Nephron progenitor cell (in vitro differentiated cells): ENCODE measurements at places on chromosomes 2 and 18.

GRCh38 chr2:231602859-231603467 is 10.3 kb downstream of the TEX44 start:
- no peak for DNase-seq

DNA sequence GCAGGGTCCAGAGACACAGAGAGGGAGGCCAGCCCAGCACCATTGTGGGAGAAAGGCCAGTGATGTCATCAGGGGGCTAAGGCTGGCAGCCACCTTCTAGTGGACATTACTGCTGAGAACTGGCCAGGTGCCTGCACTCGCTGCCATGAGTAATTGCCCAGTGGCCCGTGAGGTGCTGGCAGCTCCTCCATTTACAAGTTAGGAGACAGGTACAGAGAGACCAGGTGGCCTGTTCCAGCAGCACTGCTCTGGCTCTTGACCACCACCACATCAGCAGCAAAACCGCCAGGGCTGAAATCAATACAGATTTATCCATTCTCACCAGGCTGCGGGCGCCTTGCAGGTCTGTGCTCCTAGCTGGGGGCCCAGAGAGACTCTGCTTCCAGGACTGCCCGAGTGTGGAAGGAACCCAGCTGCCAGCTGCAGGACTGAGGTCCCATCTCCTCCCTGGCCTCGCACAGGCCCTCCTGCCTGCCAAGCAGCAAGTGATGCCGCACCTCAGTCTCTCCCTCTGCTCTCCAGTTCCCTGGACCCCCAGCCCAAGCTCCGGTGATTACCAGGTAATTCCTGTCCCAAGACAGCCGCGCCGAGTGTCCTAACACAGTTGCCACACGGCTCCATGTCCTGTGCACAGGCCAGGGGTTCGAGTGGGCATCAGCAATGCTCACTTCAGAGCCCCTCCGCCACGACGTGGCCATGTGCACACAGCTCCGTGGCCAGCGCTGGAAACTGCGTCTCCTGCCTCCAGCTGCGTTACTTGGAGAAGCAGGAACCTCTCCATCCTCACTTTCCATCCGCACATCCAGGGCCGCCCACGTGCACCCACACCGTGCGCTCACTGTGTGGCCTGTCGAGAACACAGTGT is 101.0 kb upstream of the CTDP1 start:
- no peak for DNase-seq

GRCh38 chr2:10161206-10161931 is 38.8 kb downstream of the RRM2 start:
- DNase-seq: no peak

DNA sequence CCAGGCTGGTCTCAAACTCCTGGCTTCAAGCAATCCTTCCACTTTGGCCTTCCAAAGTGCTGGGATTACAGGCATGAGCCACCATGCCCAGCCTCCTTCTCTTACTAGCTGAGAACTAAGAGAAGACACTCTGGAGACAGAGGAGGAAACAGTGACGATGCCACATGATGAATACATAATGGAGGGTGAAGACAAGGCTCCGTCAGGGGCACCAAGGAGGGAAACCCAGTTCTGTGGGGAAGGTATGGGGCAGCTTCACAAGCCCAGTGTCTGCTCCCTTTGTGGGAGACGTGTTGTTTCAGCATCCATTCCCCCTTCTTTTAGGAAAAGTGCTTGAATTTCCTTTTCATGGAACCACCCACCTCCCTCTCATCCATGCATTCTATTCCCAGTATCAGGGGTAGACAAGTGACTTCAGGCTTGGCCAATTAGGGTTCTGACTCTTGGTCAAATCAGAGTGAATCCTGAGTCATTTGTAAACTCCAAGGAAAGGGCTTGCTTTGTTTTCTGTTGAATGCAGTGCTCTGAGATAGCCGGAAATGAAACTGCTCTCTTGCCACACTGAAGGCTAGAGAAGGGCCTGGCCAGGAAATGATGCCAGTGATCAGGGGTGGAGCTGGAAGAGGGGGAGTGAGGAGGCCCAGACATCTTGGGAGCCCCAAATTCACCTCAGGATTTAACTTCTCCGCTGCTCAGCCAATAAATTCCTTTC is 23.7 kb downstream of the TMEM127 start:
- DNase-seq: no peak

DNA sequence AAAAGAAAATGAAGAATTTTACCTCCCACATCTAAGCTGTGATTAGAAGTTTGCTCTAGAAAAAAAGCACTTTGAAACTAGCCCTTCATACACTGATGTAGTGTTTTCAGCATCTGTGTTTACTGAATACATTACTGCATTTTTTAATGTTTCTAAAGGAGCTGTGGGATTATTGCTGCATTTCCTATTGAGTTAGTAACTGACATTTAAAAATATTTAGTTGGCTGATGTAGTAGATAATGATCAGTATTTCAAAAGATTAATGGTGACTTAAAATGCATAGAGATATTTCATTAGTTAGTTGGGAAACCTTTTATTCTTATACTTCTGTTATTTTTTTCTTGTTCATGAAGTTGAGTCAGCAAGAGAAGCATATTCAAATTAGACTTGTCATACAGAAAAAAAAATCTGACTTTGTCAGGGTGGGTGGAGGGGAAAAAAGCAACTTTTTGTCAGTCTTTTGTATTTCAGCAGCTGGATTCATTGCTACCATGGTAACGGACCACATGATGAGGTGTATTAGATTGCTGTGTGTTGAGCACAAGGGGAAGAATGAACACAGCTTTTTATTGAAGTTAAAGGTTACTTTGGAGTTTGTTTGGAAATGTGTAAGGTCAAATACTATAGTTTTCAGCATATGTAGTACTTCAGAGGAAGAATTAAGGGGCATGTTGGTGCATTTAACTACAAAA is at the start of gene DTNA:
TSS of gene DTNA (plus strand) at position 549 of the 692 bp plus-strand sequence. CDS start 45,679 bp downstream, outside the sequence.
- DNase-seq: no peak

DNA sequence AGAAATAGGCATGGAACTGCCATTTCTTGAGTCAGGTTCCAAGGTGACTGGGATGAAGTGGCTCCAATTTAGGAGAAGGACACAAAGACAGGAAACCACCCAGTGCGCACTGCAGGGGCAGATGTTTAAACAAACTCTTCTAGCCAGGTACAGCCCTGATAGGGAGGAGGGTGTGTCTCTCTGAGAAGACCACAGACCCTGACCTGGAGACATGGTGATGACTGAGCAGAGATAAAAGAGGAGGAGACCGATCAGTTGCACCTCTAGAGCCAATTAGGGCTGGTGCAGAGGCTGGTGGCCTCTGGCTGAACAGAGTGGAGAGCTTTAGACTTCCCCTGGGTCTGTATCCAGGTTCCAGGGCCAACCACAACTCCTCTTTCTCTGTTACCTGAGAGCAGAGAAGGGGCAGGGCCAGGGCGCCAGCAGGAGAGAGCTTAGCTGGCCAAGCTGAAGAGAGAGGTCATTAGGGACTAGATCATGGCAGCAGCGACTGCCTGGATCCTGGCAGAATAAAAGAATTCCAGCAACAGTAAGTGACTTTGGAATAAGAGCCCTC is 5.4 kb upstream of the SPOPL start:
- no peak for DNase-seq

DNA sequence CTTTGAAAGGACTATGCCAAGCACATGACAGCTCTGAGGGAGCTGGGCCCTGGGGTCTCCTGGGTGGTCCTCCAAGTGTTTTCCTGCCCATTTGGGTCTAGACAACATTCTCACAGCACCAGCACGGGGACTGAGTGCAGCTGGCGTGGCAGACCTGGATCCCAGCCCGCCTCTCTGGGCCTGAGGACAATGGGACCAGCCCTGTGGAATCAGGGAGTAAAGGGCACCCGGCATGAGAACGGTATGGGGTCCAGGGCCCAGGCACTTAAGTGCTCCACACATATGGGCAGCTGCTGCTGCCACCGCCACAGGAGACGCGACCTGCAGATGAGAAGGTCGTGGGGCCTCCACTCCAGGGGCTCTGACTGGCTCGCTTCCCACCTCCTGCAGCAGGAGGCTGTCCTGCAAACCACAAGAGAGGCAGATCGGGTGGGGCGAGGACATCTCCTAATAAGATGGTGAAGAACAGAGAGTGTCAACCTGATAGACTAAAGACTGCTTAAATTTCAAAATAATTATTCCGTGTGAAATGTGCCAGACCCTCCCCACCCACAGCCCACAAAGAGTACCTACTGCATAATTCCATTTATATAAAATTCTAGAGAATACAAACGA is 46.3 kb downstream of the FAM178B start:
- DNase-seq: no peak

DNA sequence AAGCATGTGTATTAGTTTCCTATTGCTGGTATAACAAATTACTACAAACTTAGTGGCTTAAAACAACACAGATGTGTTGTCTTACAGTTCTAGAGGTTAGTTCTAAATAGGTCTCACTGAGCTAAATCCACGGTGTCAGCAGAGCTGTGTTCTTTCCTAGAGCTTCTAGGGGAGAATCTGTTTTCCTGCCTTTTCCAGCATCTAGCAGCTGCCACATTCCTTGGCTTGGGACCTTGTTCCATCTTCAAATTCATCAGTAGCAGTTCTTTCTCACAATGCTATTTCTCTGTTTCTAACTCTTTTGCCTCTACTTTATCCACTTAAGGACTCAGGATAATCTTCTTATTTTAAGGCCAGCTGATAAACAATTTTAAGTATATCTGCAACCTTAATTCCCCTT is 32.2 kb upstream of the CREB1 start:
- DNase-seq: no peak

DNA sequence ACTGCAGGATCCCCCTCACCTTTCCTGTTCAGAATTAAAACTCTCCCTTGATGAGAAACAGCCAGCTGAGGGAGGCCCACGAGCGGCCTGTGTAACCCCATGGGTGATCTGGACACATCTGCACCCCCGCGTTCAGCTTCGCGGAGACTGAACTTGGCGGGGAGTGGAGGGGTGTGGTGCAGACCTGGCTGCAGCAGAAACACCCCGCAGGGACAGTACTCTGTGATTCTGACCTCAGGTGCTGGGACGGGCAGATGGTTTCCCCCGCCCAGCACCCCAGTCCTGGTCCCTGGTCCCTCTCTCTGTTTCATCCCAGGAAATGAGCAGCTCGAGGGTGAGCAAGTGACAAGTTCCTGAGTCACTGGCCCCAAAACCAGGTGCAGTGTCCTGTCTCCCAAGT is 41.2 kb downstream of the GBX2 start:
- DNase-seq: no peak

- DNase-seq: no peak
Measured at GRCh38 chr2:85734942-85735608, 18.7 kb upstream of the ATOH8 start.

DNA sequence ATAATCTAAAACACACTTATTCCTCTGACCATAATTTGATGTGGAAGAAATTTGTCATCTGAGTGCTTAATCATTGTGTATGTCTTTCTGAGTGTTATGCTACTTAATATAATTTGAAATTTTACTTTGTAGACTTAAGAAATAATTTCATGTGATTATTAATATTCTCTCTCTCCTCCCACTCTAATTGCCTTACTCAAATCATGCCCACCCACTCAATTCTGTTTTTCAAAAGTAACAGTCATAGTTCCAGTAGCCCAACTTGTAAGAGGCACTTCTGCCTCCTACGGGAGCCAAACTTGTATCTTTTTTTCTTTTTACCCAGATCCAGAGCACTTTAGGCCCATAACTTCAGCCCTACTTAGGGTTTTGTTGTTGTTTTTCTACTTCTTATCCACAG is 18.5 kb upstream of the KYNU start:
- DNase-seq: no peak

DNA sequence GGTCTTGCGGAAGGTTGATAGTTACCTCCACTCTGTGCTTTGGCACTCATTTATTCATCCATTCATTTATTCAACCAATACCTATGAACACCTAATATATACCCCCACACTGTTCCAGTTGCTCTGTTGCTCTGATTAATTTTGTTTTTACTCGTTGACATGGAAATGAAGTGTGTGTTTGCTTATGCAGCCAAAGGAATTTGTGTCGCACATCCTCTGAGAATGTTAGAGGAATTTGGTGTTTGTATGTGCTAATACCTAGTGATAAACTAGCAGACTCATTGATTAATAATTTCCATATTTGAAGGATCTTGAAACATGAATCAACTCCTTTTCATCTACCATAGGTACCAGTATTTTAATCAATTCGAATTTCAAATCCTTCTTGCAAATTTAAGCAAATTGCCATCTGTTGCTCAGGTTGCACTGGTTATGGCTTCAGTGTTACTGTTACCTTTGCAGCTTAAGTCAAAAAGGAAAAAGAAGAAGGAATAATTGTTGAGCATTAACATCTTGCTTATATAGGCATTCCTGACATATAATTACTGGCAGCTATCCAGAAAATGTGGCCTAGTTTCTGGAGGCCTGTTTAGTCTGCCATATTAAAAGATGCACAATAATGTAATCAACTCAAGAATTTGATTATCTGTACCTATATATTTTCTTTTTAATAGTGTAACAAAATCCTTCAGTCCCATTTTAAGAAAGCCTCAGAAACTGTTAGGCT is 25.7 kb upstream of the CRIM1 start:
- no peak for DNase-seq

GRCh38 chr2:128372621-128373341 is 54.1 kb upstream of the HS6ST1 start:
- no peak for DNase-seq

DNA sequence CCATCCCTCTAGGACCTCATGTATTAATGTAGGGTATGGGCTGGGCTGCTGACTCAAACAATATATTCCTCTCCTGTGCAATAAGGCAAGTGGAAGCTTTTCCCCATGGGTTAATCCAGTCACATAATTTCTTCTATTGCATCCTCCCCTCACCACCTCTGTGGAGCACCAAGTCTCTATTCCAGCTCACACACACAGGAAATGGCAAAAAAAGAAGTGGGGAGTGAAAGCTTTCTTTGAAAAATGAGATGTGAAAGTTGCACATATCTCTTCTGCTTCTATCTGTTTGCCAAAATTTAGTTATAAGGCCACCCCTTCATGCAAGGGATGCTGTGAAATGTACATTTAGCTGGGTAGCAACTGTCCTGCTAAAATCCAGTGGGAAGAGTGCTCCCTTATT is 121.3 kb downstream of the CDC42EP3 start:
- DNase-seq: no peak

DNA sequence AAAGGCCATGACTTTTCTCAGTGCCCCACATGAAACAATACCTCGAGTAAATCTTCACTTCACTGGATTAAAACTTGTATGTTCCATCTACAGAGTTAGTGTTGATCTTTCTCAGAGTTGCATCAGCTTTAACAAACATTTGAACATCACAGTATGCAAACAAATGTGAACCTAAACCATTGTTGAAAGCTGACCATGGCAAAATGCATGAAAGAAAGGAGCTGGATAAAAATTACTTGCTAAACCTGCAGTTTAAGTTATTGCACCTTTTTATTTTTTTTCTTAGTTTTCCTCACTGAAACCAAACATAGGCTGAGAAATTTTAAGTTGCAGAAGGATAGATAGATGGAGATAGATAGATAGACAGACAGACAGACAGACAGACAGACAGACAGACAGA is 107.2 kb upstream of the UGP2 start:
- DNase-seq: no peak

GRCh38 chr18:79317703-79318102 is 78.0 kb upstream of the NFATC1 start:
- DNase-seq: no peak

GRCh38 chr2:162581959-162582798 is 238.2 kb downstream of the GCA start:
- DNase-seq: no peak

- DNase-seq: no peak
Measured at GRCh38 chr18:38651736-38652135, 1086.1 kb upstream of the CELF4 start.

GRCh38 chr2:167264380-167264779 is 376.1 kb downstream of the XIRP2 start:
- DNase-seq: no peak

- DNase-seq: no peak
Measured at GRCh38 chr18:5464251-5464650, 79.5 kb downstream of the EPB41L3 start.

GRCh38 chr18:63894106-63894772 is 6.7 kb downstream of the SERPINB2 start:
- DNase-seq: no peak
